ENCODE measurements at places on chromosomes 2 and 18. TPM values are rescaled to one million over a fixed set of nuclear protein-coding genes. Genes with fewer than 3 reads are reported as not detected.

The CD302 gene
- 15.4 TPM for polyA plus RNA-seq

The ZNF385B gene
- 12.6 TPM for polyA plus RNA-seq

The DNAH7 gene
- polyA plus RNA-seq, result 8.5 TPM

The IL37 gene
- polyA plus RNA-seq, result not detected

The HRH4 gene
- polyA plus RNA-seq, result 0.22 TPM

The GLB1L gene
- 16.5 TPM for polyA plus RNA-seq

The WDR43 gene
- 48.7 TPM for polyA plus RNA-seq

The TYMS gene
- 116 TPM for polyA plus RNA-seq

DNA sequence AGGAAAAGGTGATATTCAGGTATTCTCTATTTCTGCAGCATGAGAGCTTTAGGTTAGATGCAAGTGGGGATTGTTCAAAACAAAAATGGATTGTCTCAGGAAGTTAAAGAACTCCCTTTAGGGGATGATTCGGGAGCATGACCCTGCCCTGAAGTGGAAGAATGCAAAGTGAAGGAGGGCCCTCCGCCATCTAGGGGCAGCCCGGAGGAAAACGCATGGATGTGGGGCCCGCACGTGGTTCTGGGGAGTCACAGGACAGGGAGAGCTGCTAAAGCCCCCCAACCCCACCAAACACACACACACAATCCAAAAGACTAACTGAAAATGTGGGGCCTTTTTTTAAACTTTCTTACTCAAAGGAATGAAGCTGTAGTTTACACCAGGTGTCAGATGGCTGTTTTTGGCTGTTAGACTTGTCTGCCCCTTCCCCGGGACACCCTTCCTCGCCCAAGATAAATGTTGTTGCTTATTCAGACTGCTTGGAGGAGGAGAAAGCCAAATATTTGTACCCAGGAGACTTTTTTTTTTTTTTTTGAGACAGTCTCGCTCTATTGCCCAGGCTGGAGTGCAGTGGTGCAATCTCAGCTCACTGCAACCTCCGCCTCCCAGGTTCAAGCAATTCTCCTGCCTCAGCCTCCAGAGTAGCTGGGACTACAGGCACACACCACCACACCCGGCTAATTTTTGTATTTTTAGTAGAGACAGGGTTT lies 78.8 kb downstream of the HNRNPLL start:
- DNase-seq, result no peak

DNA sequence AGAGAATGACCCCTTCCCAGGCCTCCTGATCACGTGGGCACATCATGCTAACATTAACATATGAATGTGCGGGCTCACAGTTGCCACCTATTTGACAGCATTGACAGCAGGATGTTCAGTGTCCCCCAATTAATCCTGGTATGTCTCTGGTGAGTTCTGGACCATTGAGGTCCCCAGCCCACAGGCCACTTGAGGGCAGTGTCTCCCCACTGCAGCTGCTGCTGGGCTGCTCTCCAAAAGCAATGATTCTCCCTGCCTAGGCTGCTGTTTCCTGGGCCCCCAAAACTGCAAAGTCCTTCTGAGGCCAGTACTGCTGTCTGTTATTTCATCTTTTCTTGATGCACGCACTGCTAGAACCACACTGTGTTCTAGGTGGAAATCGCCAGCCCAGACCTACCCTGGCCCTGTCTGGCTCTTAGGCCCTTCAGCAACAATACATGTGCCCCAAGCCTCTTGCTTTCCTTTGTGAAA lies 52.7 kb upstream of the MAPK4 start:
- peak; percentile 42 for DNase-seq

DNA sequence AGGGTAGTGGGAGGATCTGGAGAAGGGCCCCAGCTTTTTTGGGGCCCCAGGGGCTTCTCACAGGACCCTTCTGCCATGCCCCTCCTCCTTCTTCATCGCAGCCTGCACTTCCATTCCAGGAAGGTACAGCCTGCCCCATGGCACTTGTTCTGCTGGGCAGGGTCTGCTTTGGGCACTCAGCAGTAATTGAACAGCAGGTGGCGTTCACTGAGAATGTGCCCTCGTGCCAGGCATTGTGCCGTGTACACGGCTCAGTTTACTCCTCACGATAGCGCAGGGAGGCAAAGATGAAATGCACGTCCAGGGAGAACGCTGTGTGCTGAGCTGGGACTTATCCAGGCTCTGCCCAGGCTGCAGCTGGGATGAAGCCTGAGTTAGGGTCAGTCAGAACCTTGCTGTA lies 54.8 kb upstream of the ASB18 start:
- no peak for DNase-seq

GRCh38 chr2:219384859-219385258 lies 2.9 kb downstream of the DNPEP start:
- no peak for DNase-seq

DNA sequence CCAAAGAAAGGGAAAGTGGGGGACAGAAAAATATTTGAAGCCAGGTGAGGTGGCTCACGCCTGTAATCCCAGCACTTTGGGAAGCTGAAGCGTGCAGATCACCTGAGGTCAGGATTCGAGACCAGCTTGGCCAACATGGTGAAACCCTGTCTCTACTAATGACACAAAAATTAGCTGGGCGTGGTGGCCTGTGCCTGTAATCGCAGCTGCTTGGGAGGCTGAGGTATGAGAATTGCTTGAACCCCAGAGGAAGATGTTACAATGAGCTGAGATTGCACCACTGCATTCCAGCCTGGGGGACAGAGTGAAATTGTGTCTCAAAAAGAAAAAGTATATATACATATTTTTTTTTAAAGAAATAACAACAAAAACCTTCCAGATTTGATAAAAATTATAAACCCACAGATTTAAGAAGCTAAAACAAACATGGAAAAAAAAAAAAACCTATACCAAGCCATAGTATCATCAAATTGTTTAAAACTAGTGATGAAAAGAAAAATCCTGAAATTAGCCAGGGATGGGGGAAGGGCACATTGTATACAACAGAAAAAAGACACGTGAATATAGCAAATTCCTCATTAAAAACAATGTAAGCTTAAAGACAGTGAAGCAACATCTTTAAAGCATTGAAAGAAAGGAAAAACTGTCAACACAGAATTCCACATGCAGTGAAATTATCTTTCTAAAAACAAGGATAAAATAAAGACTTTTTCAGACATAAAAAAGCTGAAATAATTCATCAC lies 40.4 kb upstream of the MYCN start:
- no peak for DNase-seq

DNA sequence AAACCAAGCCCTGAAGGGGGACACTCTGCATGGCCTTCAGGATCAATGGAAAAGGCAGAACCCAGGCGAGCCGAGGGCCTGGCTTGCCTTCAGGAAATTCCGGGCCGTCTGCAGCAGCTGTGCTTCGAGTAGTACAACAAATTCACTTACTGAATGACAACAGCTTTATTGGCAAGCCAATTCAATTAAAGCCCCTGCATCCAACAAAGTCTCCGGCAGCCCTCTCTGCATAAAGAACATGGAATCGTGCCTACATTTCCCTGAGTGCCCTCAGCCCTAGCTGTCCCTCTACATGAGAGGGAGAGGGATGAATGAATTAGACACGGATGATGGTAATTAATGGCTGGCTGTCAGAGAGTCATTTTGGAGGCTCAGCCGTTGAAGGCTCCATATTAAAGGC lies 189.0 kb downstream of the BCL11A start:
- DNase-seq, result no peak

- no peak for DNase-seq
These were observed 120.9 kb downstream of the DHRS9 start for GRCh38 chr2:169190197-169190775.

DNA sequence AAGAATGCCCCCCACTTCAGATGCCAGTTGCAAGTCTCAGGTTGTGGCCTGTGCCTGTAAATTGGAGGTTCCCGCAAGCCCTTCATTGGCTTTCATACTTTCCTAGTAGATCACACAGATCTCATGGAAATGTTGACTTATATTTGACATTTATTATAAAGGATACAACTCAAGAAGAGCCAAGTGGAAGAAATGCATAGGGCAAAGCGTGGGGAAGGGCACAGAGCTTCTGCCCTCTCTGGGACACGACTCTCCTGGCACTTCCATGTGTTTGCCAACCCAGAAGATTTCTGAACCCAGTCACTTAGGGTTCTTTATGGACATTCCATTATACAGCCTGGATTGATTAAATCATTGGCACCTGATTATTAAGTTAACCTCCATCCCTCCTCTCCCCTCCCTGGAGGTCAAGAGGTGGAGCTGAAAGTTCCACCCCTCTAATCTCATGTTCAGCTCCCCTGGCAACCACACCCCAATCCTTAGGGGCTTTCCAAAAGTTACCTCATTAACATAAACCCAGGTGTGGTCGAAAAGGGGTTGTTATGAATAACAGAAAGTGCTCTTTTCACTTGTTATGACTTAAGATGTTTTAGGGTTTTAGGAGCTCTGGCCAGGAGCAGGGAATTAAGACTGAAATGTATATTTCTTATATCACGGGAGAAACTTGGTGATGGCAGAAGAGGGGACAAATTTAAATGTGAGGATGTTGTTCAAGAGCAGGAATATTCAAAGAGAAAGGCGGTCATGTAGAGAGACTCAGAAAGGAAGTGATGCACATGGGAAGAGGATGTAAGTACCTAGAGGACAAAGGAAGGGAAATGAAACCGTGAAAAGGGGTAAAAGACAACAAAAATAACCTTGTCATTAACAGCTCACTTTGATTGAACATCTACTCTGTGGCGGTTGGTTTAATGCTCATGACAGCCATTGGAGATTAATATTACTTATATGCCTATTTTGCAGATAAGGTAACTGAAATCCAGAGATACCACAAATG lies 31.8 kb downstream of the SP100 start:
- DNase-seq, result no peak

GRCh38 chr2:71589763-71590162 lies 136.4 kb downstream of the DYSF start:
- no peak for DNase-seq

- DNase-seq, result no peak
These were observed 39.6 kb downstream of the CRACDL start for GRCh38 chr2:98896416-98896815.

DNA sequence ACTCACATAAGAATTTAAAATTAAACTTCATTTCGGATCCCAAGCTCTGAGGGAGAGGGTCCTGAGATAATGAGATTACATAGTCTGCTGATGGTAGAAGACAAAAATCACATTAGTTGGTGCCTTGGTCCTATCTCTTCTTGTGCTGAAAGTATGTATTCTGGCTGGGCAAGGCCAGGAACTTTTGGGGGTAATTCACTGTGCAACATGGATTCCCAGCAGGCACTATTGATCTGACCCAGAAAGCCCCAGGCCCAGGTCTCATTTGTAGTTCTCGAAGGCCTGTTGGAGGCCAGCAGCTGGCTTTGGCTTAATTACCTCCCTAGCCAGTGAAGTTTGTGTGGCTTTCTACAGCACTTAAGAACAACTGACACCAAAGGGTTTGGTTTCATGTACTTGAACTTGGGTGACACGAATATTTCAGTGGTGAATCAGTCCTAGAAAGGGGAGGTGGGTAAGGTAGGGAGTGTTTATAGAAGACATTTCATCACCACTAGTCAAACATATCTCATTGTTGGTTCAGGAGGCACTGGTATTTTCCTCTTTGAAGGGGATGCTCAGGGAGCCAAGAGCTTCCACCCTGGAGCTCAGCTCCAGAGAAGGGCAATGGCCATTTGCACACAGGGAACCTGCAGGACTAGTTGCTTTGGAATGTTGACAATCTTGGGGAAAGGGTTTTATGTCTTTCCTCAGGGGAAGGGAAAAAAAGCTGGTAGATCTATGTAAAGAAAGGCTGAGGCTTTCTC lies 217.8 kb downstream of the OSR1 start:
- no peak for DNase-seq

GRCh38 chr18:56662063-56662408 lies 10.9 kb downstream of the WDR7 start:
- no peak for DNase-seq

GRCh38 chr2:28178946-28179345 lies 213.7 kb upstream of the FOSL2 start:
- no peak for DNase-seq

- DNase-seq, result no peak
These were observed 210.0 kb downstream of the SS18 start for GRCh38 chr18:25880441-25880840.

DNA sequence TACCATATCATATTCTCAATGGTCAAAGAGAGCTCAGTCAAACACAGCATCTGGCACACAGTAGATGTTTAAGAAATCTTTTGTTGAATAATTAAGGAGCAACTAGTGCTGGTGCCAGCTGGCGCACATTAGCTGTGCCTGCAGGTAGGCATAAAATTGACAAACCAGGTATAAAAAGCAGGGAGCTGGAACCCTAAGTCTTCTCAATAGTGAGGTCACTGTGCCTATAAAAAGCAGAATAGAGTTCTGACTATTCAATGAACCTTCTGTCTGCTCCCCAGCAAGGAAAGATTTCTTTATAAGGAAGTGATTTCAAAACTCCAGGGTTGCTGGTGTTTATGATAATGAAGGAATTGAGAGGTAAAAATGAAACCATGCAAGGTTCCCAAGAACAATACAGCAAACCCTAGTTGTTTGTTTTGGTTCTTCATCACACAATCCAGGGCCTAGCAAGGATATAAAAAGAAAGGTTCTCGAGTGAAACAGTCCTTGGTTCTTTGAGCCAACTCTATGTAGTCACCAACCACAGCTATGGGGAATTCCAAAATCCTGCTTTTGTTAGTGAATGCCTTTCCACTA lies 76.1 kb downstream of the THADA start:
- no peak for DNase-seq

GRCh38 chr2:166563894-166564293 lies 69.8 kb upstream of the SCN7A start:
- DNase-seq, result no peak

- no peak for DNase-seq
These were observed 516.3 kb upstream of the FSIP2 start for GRCh38 chr2:185222311-185222710.

- DNase-seq, result no peak
These were observed 221.0 kb downstream of the ZNF407 start for GRCh38 chr18:74818516-74819175.

DNA sequence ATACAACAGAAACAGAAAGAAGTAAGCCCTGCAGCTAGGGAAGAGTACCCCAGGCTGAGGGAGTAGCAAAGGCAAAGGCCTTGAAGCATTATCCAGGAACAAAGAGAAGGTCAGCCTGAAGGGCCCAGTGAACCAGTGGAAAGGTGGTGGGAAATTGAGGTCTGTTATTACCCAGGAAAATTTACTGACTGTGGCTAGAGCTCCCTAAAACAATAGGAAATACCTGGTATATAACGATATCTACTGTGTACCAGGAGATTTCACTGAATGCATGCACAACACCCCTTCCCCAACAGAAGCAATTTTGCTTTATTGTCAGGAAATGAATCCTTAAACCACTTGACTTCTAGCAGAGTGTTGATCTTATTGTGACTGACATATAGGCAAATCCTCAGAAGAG lies 365.3 kb downstream of the ERBB4 start:
- no peak for DNase-seq

- DNase-seq, result no peak
These were observed 51.0 kb upstream of the MCFD2 start for GRCh38 chr2:46966576-46966975.

GRCh38 chr2:43609290-43609918 lies 13.6 kb upstream of the THADA start:
- DNase-seq, result no peak
